ENCODE measurements at places on chromosomes 2 and 18.

DNA sequence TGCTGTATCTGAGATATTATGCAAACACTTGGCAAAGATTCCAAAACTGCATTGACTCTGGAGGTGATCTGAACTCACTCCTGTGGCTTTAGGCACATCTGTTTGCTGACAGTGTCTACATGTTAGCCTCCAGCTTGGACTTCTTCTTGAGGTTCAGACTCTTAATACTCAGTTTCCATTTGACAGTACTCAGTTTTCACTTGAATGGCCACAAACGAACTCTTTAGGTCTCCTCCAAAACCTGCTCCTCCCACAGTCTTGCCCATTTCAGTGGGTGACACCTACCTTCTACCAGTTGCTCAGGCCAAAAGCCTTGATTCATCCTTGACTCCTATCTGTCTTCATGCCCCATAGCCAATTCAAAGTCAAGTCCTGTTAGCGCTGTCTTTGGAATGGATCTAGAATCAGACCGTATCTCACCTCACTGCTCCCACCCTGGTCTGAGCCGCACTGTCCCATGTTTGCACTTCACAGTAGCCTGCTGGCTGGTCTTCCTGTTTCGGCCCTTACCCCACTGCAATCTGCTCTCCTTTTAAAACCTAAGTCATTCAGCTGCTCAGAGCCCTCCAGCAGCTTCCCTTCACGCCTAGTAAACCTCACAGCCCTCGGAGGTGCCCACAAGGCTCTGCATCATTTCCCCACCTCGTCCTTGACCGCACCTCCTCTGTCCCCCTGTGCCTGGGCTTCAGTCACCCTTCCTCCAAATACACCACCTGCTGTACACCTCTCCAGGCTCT, 10.5 kb downstream of the ATG16L1 start:
- DNase-seq = no peak

GRCh38 chr2:190891372-190891771, 10.8 kb downstream of the GLS start:
- DNase-seq = no peak

DNA sequence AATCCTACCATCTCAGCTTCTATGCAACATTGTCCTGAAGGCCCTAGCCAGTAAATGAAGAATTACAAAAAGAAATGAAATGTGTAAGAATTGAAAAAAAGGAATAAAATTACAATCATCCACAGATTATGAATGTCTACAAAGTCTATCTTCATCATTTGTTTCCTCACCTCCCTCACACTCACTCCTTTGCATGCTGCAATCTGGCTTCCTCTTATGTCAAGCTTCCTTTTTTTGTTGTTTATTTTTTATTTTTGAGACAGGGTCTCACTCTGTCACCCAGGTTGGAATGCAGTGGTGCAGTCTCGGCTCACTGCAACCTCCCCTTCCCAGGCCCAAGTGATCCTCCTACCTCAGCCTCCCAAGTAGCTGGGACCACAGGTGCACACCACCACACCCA, 129.0 kb downstream of the CABYR start:
- DNase-seq = no peak

- DNase-seq = peak; percentile 66
Measured at GRCh38 chr2:239214725-239215124, 186.1 kb downstream of the HDAC4 start.

GRCh38 chr2:200203381-200203827, 103.1 kb upstream of the SPATS2L start:
- no peak for DNase-seq

- no peak for DNase-seq
Measured at GRCh38 chr18:58612315-58613055, 16.4 kb downstream of the ALPK2 start.

DNA sequence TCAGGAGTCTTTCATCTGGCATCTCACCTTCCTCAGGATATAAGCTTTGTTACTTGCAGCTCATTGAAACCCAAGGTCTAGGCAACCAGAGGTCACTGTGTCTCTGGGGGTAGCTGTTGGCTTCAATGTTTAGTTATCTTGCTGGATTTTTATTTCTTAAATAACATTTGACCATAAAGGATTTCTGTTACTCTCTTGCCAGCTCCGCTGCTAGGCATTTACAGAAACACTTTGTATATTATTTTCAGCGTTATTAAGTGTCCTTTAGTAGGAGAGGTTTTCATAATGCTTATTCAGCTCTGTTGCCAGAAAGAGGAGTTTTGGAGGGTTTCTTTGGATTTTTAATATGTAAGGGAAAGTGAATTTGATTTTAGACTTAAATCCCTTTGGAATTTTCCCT, 61.4 kb downstream of the QPCT start:
- no peak for DNase-seq

DNA sequence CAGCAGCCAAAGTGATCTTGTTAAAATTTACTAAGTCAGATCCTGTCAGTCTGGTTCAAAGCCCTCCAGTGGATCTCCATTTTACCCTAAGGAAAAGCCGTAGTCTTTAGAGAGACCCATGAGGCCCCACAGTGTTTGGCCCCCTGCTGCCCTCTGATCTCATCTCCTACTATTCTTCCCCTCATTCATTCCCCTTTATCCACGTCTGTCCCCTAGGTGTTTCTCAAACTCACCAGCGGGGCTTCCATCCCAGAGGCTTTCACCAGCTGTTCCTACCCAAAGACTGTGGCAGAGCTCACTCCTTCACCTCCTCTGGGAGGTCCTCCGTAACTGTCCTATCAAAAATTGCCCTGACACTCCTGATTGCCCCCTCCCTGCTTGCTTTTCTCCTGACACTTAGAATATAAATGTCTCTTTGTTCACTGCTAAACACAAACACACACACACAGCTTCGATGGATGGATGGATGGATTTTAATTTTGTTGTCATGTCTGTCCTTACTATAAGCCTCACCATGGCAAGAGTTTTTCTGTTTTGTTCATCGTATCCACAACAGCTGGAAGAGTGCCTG, 26.1 kb downstream of the LIMS1 start:
- DNase-seq = no peak

GRCh38 chr18:41265047-41265446, 690.0 kb upstream of the PIK3C3 start:
- no peak for DNase-seq

DNA sequence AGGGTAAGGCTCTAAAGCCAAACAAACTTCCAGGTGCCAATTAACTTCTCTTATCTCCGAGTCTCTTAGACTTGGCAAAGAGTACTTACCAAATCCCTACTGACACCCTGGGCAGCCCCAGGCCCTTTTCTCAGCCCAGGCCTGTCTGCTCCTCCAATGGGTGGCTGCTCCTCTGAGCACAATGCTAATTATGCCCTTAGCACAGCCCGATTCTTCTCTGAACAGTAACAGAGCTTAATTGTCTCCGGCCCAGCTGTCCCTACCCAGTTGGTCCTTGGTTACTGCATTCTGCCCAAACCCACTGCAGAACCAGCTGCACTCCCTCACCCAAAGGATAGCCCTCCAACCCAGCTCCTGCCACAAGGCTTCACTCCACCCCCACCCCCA, 110.3 kb downstream of the SMAD7 start:
- peak; percentile 14 for DNase-seq

DNA sequence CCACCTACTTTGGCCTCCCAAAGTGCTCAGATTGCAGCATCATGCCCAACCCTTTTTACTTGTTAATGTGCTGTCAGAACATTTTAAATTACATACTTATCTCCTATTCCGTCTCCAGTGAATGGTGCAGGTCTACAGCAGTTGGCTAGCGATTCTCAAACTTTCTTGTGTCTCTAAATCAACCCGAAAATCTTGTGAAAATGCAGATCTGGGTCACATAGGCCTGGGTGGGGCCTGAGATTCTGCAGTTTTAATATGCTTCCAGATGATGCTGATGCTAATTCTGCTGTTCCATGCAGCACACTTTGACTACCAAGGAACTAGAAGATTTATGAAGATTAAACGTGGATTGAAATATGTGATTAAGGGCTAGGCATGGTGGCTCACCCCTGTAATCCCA, 14.8 kb upstream of the ACSL3 start:
- DNase-seq = no peak

DNA sequence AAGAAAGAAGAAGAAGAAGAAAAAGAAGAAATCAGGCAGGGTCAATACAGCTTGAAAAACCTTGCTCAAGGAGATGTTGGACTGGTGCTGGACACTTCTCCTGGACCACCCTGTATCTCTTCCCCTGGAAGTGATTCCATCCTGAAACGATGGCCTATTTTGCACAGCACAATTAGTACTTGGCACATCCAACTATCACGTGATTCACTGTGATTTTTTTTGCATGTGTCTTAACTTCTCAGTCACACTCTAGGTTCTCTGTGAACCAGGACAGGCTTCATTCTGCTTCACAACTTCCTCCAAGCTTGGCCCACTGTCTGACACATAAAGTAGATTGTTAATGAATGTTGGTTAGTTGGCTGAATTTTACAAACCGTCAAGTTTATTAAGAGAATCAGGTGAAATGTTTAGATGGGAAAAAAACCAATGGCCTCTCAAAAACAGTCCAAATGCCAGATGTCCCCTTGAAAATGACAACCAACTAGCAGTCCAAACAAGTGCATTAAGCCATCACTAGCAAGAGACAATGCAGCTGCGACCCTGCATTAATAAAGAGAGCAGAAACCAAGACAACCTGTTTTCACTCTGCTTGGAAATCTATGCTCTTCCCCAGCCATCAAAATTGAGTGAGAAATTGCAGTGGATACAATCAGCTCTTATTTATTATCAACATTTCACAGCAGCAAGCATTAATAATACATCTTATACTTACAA, 300.0 kb upstream of the CHAC2 start:
- DNase-seq = no peak

GRCh38 chr2:168189835-168190569, 57.4 kb downstream of the STK39 start:
- DNase-seq = no peak

- DNase-seq = no peak
Measured at GRCh38 chr2:218245214-218245613, 15.6 kb upstream of the GPBAR1 start.

DNA sequence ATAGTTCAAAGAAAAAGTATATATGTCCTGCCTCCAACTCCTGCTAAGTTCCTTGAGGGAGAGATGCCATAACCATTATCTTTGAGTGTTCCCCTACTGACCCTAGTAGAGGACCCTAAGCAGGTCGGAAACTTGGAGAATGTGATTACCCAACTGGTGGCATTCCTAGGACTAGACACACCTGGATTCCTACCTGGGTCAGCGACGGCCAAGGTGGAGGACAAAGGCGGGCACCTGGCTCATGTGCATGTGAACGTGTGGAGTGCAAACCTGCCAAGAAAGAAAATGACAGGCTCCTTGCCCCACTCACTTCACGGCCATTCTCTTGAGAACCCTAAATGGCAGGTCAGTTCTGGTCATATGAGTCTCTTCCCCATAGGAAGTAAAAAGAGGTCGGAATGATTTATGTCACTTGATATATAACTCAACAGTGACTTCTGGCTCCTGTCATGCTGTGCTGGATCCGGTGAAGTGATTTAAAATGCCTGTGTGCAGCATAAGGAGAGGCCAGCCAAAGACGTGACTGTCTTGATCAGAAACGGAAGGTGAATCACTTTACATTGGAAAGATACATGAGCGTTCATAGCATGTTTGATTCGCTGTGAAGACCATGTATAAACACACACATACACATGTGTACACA, 371.6 kb downstream of the EIPR1 start:
- DNase-seq = no peak

GRCh38 chr2:231933916-231934401, 7.8 kb upstream of the NPPC start:
- DNase-seq = peak; percentile 65

- DNase-seq = no peak
Measured at GRCh38 chr18:61847164-61847791, 45.5 kb downstream of the RNF152 start.

DNA sequence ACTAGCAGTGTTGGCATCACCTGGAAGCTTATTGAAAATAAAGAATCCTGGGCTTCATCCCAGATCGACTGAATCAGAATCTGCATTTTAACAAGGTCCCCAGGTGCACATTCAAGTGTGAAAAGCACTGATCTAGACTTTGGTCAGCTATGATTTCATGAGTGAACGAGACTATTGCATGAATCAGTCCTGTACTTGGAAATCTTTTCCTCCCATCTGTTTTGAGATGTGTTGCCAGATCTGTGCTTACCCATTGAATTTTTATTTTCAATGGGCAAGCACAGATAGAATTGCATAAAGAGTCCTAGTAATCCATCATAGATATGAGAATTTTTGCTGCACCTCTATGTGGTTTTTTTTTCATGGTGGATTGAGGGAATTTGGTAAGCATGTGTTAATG, 64.0 kb downstream of the PMS1 start:
- no peak for DNase-seq

- DNase-seq = no peak
Measured at GRCh38 chr2:20143263-20143662, 81.7 kb downstream of the SDC1 start.

DNA sequence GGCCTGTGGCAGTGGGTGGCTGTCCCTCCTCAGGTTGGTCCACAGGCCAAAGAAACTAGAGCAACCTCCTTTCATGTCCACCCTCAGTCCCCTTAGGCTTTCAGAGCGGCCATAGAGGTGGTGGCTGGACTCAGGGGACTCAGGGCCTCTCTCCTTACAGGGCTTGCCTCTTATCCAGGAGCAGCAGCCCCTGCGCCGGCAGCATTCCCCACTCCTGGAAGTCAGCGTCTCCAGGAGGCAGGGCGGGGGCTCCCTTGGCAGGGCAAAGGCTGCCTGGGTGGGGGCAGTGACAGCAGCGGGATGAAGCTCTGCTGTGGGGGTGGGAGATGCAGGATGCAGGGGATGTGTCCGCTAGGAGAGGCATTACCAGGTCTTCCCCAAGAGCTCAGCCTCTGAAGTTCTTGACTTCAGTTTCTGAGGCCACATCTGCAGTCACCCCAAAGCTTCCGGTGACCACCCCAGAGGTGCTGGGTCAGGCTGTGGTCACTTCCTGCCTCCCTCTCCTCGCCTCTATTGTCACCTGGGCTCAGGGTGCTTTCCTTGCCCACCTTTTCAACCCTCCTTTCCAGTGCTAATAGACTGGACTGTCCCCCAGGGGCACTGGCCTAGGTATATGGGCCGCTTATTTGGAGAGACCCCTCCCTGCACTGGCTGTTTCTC, 8.6 kb upstream of the GPR55 start:
- no peak for DNase-seq

DNA sequence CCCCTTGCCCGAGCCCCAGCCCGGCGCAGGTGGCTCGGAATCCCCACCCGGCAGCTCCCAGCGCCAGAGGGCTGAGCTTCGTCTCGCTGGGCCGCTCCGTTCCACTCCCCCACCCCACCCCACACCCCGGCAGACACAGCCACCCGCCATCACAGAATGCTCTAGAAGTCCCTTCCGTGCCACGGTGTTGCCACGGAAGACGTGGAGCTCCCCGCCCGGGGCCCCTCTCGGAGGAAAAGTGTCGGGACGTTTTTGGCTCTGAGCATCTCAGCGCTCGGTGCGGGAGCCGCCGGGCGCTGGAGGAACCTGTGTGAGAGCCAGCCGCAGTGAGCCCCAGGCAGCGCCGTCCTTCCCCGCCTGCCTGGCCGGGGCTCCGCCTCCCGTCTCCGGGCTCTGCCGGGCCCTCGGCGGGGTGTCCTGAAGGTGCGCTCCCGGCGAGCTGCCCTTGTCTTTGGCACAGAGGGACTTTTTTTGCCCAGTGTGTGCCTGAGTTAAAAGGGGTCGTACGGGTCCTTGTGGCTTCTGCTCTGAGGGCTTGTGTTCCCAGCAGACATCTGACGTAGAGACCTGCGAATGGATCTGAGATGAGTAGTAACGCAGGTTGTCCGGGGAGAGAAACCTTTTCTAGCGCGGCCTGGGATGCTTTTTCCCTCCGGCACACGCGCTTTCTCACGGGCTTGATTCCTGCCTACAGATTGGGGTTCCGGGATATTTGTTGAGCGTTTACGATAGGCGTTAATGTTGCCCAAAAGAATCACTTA, 1.8 kb downstream of the ZCCHC2 start:
- DNase-seq = peak; percentile 87

- DNase-seq = no peak
Measured at GRCh38 chr2:28080911-28081310, 190.4 kb downstream of the BABAM2 start.

GRCh38 chr18:32742579-32742978, 30.2 kb downstream of the KLHL14 start:
- no peak for DNase-seq

Data from posterior vena cava (tissue), 2 donors.